Nephron progenitor cell (in vitro differentiated cells): ENCODE measurements at places on chromosomes 12 and 14.

GRCh38 chr12:87469295-87469694 lies 559.9 kb downstream of the C12orf50 start:
- no peaks in the 10 kb centered on the region for H3K4me1 ChIP-seq
- no peaks in the 10 kb centered on the region for H3K27me3 ChIP-seq
- no peak overlapping the region for H3K4me3 ChIP-seq
- no peaks in the 10 kb centered on the region for H3K36me3 ChIP-seq
- no peak overlapping the region for H3K27ac ChIP-seq

GRCh38 chr14:19743256-19743655 lies at the start of gene OR4Q3:
TSS of gene OR4Q3 (plus strand) at chr14:19743571.
- H3K27ac ChIP-seq = no peak within 1 kb of the TSS
- DNase-seq = no peak
- H3K27me3 ChIP-seq = no peaks in the 10 kb centered on the region
- no peaks in the 10 kb centered on the region for H3K4me1 ChIP-seq

DNA sequence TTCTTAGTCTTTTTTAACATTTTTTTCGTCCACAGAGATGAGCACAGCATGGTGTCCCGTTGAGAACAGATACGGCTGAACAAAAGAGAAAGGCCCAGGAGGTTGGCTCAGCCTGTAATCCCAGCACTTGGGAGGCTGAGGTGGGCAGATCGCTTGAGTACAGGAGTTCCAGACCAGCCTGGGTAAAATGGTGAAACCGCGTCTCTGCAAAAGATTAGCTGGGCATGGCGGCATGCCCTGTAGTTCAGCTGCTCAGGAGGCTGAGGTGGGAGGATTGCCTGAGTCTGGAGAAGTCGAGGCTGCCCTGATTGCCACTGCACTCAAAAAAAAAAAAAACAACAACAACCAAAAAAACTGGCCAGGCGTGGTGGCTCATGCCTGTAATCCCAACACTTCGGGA lies 5.9 kb upstream of the EP400 start:
- no peak for DNase-seq
- no peak overlapping the region for H3K27ac ChIP-seq
- peaks cover 15% of the 10 kb centered on the region for H3K4me1 ChIP-seq
- peaks cover 42% of the 10 kb centered on the region for H3K36me3 ChIP-seq
- H3K27me3 ChIP-seq = peaks cover 6% of the 10 kb centered on the region
- no peak overlapping the region for H3K4me3 ChIP-seq

DNA sequence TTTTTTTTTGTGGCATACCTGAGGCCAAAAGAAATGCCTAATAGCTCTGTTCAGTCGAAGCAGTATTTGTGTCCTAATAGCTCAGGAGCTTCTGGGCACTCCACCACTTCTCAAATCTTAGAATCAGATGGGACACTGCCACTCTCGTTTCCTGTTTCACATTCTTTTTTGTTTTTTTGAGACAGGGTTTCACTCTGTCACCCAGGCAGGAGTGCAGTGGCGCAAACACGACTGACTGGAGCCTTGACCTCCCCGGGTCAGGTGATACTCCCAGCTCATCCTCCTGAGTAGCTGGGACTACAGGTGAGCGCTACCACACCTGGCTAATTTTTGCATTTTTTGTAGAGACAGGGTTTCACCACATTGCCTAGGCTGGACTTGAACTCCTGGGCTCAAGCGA lies 52.7 kb downstream of the SPPL3 start:
- DNase-seq = no peak
- no peak overlapping the region for H3K4me3 ChIP-seq
- no peaks in the 10 kb centered on the region for H3K36me3 ChIP-seq
- H3K27ac ChIP-seq = no peak overlapping the region
- no peaks in the 10 kb centered on the region for H3K27me3 ChIP-seq

GRCh38 chr12:126768517-126768916 lies 1498.5 kb upstream of the TMEM132C start:
- H3K27me3 ChIP-seq = peaks cover 13% of the 10 kb centered on the region
- H3K4me3 ChIP-seq = no peak overlapping the region
- no peaks in the 10 kb centered on the region for H3K4me1 ChIP-seq
- no peak for DNase-seq
- H3K27ac ChIP-seq = no peak overlapping the region

GRCh38 chr12:96701856-96702255 lies 205.2 kb upstream of the NEDD1 start:
- peaks cover 7% of the 10 kb centered on the region for H3K4me1 ChIP-seq
- H3K27ac ChIP-seq = no peak overlapping the region
- peaks cover 3% of the 10 kb centered on the region for H3K27me3 ChIP-seq
- no peak overlapping the region for H3K4me3 ChIP-seq
- H3K36me3 ChIP-seq = no peaks in the 10 kb centered on the region
- DNase-seq = no peak

- no peak for DNase-seq
- peaks cover 60% of the 10 kb centered on the region for H3K36me3 ChIP-seq
- peaks cover 6% of the 10 kb centered on the region for H3K27me3 ChIP-seq
- H3K4me3 ChIP-seq = no peak overlapping the region
- H3K4me1 ChIP-seq = peaks cover 14% of the 10 kb centered on the region
- no peak overlapping the region for H3K27ac ChIP-seq
These were observed 10.4 kb downstream of the NYNRIN start for GRCh38 chr14:24409192-24409591.

- no peak overlapping the region for H3K4me3 ChIP-seq
- DNase-seq = no peak
These were observed 464.6 kb downstream of the PCNX1 start for GRCh38 chr14:71371711-71372396.

DNA sequence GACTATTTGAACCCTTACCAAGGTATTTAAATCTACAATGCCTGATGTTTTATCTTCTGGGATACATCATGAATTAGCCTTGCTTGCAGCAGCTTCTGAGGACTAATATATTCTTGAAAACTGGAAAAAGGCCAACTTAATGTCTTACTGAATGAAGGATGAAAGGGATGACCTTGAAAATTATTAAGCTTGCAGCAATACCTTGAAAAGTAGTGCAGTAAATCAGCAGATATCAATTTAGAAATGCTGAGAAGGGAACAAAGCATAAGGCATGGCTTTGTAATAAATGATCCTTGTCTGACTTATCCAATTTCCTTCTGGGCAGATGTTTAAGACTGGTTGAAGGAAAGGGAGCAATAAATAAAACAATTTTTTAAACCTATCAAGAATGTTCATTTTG lies 37.3 kb upstream of the FERMT2 start:
- H3K27me3 ChIP-seq = no peaks in the 10 kb centered on the region
- no peak overlapping the region for H3K4me3 ChIP-seq
- no peak overlapping the region for H3K27ac ChIP-seq
- no peaks in the 10 kb centered on the region for H3K4me1 ChIP-seq
- H3K36me3 ChIP-seq = no peaks in the 10 kb centered on the region
- no peak for DNase-seq

DNA sequence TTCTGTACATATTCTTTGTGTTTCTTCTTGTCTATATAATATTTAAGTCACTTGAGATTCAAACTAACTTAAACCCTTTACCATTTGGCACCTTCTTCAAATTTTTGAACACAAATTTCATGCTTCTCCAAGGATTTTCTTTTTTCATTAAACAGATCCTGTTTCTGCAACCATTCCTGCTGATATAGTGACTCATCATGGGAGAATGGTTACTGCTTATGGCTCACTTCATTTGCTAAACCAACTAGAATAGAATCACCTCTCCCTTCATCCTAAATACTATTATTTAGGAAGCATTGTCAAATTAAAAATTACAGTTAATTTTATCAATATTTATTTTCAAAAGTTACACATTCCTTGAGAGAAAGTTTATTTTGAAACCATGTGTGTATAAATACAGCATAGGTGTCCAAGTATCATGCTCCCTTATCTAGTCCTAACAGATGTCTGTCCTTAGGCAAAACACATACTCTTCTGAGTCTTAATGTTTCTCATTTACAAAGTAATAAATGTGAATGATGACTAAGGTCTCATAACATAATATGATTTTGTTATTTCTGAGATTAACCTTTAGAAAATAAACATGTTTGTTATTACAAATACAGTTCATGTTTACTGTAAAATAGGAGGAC lies 40.7 kb downstream of the PLCZ1 start:
- DNase-seq = no peak
- H3K36me3 ChIP-seq = no peaks in the 10 kb centered on the region
- no peak overlapping the region for H3K27ac ChIP-seq
- peaks cover 10% of the 10 kb centered on the region for H3K4me1 ChIP-seq
- H3K4me3 ChIP-seq = no peak overlapping the region

DNA sequence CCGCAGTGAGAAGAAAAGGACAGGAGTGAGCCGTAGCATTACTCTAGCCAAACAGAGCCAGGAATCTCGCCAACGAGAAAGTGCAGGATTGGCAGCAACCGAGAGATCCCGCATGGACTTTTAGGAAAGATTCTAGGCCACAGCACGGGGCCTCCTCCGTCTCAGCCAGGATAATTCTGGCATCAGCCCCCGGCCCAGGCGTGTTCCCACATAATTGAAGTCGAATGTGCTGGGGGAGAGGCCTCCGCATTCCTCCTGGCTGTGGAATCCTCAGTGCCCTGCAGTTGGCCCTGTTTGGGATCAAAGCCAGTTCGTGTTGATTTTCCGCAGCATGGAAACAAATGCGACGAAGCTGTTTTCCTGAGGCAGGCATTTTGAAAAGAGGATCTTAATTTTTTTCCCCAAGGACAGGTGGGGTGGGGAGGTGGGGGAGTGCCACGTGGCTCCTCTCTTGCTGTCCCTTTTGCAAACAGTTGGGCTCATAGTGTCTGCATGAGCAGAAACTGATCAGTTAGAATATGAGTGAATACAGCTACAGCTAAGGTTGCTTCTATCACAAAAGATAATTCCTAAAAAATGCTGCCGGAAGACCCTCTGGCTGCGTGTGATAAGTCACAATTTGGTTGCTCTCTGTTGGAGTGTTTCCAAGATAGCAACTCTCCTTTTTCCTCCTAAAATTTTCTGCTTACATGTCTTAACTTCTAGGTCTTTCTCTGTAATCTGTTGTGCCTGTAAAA lies 37.3 kb upstream of the ATXN2 start:
- peaks cover 46% of the 10 kb centered on the region for H3K4me1 ChIP-seq
- peak; percentile 61 for DNase-seq
- H3K27ac ChIP-seq = peak overlapping the region; percentile 99
- peak overlapping the region; percentile 44 for H3K4me3 ChIP-seq
- H3K36me3 ChIP-seq = peaks cover 13% of the 10 kb centered on the region

- peaks cover 20% of the 10 kb centered on the region for H3K27me3 ChIP-seq
- no peak for DNase-seq
- peaks cover 37% of the 10 kb centered on the region for H3K4me1 ChIP-seq
- H3K36me3 ChIP-seq = no peaks in the 10 kb centered on the region
These were observed 754 bp downstream of the ATG14 start for GRCh38 chr14:55410876-55411275.

DNA sequence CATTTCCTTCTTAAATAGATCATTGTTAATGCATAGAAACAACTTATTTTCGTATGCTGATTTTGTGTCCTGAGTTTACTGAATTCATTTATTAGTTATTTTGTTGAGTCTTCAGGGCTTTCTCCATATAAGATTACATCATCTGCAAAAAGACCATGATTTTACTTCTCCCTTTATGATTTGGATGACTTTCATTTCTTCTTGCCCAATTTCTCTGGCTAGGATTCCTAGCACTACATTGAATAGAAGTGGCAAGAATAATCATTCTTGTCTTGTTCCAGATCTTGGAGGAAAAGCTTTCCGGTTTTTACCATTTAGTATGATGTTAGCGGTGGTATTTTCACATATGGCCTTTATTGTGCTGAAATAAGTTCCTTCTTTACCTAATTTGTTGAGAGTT lies 303.0 kb upstream of the RTL1 start:
- H3K27me3 ChIP-seq = no peaks in the 10 kb centered on the region
- no peak for DNase-seq
- no peaks in the 10 kb centered on the region for H3K4me1 ChIP-seq
- H3K27ac ChIP-seq = no peak overlapping the region

DNA sequence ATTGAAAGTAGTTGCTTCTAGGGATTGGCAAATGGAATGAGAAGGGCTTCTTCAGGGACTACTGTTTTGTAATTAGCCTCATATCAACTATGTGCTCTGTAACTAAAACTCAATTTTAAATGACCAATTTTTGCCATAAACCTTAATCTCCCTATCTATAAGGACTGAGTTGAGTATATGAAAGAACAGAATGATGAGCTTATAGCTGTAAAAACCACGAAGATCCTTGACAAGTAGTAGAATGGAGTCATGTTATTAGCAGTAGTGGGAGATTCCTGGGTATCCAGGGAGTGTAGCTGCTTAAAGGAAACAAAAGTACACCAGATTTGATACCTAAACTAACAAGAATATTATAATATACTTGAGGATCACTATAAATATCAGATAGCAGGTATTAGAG lies 28.0 kb downstream of the LGALS3 start:
- no peaks in the 10 kb centered on the region for H3K4me1 ChIP-seq
- H3K27me3 ChIP-seq = no peaks in the 10 kb centered on the region
- no peak for DNase-seq
- H3K36me3 ChIP-seq = peaks cover 69% of the 10 kb centered on the region

GRCh38 chr14:104741803-104742251 lies 11.1 kb upstream of the SIVA1 start:
- H3K4me1 ChIP-seq = peaks cover 22% of the 10 kb centered on the region
- H3K4me3 ChIP-seq = no peak overlapping the region
- no peak overlapping the region for H3K27ac ChIP-seq
- peaks cover 2% of the 10 kb centered on the region for H3K27me3 ChIP-seq
- peaks cover 8% of the 10 kb centered on the region for H3K36me3 ChIP-seq
- no peak for DNase-seq

DNA sequence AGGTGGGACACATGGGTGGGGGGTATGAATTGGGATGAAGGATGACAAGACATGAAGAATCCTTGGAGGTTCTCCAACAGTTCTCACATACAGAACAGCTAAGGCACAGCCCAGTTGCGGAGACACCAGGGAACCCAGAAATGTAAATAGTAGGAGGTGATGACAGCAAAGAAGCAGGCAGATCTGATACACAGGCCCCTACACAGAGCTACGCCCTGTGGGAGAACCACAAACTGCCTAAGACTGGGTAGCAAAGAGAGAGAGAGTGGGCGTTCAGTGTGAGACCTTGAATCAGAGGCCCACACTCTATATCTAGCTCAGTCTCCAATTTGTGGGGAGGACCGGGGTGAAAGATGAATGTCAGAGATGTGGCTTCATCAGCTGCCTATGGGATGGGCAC lies 9.5 kb upstream of the NUMB start:
- H3K4me1 ChIP-seq = peaks cover 9% of the 10 kb centered on the region
- H3K36me3 ChIP-seq = no peaks in the 10 kb centered on the region
- H3K27ac ChIP-seq = no peak overlapping the region
- H3K27me3 ChIP-seq = peaks cover 8% of the 10 kb centered on the region

DNA sequence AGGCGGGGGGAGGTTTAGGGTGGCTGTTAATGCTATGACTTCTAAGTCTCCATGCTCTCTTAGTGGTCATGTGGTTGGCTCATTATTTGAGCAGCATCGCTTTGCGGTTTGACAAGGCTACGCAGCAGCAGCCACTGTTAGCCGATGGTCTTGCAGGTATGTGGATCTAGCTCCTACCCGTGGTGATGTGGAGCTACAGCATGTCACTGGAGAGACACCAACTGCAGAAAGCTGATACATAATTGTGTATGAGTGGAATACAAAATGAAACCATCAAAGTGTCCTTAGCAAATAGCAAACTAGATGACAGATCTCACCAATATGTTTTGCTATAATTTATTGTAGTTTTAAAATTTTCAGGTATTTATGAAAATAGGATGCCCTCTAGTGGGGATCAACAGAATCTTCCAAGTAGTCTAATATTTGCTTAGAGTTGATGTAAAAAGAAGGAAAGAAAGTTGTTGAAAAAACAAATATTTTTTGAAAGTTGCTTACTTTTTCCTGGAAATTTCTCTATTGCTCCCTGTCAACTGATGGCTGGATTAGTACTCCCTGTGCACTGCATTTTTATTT lies 94.9 kb downstream of the NAV3 start:
- H3K27ac ChIP-seq = no peak overlapping the region
- no peaks in the 10 kb centered on the region for H3K27me3 ChIP-seq
- H3K36me3 ChIP-seq = no peaks in the 10 kb centered on the region
- DNase-seq = peak; percentile 60
- no peaks in the 10 kb centered on the region for H3K4me1 ChIP-seq
- H3K4me3 ChIP-seq = no peak overlapping the region
